ENCODE measurements at places on chromosomes 4 and X. TPM values are rescaled to one million over a fixed set of nuclear protein-coding genes. Genes with fewer than 3 reads are reported as not detected.

NELFA gene
- 11.6 TPM for total RNA-seq

TMSB15C gene
- total RNA-seq, result 3.3 TPM

ADGRG2 gene
- under 0.01 TPM for total RNA-seq

MAGEB2 gene
- not detected for total RNA-seq

GAGE1 gene
- total RNA-seq, result under 0.01 TPM

MAGEA12 gene
- under 0.01 TPM for total RNA-seq

SLC25A43 gene
- 11.7 TPM for total RNA-seq

NHSL2 gene
- total RNA-seq, result 0.28 TPM

GABRA4 gene
- not detected for total RNA-seq

SPANXA2 gene
- total RNA-seq, result 0.28 TPM

MAGEC2 gene
- 0.14 TPM for total RNA-seq

JAKMIP1 gene
- total RNA-seq, result not detected

PIR gene
- total RNA-seq, result 32.0 TPM
